ENCODE measurements at places on chromosomes 6 and 20.

GRCh38 chr6:37657112-37657886 lies 40.4 kb downstream of the MDGA1 start:
- DNase-seq = peak; percentile 54

- no peak for DNase-seq
These were observed 6.0 kb downstream of the C2 start for GRCh38 chr6:31933537-31933936.

DNA sequence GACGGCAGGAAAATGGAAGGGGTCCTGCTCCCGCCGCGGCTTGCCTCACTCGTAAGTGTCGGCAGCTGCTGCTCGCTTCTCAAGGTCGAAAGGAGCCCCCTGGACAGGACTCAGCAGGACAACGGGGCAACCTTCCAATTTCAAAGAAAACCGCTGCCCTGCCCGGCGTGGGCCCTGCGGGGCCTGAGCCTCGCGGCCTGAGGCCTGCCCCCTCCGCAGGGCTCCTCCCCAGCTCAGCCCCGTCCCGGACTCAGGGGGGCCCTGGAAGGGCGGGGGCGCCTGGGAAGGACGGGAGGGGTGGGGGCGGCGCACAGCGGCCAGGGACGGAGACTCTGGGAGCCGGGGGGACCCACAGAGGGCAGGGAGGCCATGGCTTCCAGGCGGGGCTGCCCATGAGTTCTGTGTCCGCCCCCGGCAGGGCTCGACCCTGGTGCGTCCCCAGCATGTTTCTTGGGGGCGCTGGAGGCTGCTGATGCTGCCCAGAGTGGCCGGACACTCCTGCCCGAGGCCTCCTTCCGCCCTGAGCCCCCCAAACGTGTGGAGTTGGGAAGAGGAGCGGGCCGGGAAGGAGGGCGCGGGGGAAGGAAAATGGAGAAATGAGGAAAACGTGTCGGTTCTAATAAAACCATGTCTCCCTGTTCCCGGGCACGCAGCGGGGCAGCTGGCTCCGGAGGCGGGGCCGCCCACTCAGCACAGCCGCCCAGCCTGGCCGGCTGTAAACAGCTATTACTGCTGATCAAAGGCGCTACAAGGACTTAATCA lies 114.6 kb downstream of the DLL1 start:
- DNase-seq = no peak

- DNase-seq = no peak
These were observed 78.4 kb downstream of the ZFAND3 start for GRCh38 chr6:37897818-37898515.

- DNase-seq = peak; percentile 41
These were observed 122.8 kb upstream of the B3GAT2 start for GRCh38 chr6:71079677-71080076.

DNA sequence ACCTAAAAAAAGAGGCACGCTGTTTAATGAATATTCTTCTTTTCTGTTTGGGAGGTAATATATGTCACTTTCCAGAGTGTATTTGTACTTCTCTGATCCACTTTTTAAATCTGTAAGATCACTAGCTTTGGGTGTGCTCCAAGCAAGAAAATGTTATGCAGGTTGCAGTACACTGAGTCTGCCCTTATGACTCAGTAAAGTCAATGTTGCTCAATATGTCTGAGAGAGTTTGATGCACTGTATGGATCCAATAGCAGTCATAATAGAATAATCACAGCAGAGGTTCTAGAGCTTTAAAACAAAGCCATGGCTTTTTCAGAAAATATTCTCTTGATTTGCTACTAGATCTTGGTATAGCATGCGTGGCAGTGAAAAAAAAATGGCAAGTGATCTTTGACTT lies 525.3 kb upstream of the HTR1E start:
- DNase-seq = no peak

GRCh38 chr6:40961831-40962230 lies 77.2 kb downstream of the UNC5CL start:
- no peak for DNase-seq

DNA sequence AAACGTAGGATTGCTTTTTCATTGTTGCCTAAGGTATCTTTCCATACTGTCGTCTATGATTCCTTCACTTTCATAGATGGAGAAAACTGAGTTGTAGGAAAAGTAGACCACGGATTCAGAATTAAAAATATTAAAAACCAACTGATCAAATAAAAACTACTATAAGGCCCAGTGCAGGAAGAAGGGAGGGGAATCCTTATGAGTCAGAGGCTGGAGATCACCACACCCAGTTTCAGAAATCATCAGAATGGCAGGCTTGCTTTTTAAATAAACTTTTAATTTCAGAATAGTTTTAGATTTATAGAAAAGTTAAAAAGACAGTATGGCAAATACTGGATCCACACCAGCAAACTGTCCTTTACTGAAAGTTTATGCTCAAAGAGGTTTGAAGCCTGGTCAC lies 32.0 kb upstream of the POPDC3 start:
- DNase-seq = no peak

DNA sequence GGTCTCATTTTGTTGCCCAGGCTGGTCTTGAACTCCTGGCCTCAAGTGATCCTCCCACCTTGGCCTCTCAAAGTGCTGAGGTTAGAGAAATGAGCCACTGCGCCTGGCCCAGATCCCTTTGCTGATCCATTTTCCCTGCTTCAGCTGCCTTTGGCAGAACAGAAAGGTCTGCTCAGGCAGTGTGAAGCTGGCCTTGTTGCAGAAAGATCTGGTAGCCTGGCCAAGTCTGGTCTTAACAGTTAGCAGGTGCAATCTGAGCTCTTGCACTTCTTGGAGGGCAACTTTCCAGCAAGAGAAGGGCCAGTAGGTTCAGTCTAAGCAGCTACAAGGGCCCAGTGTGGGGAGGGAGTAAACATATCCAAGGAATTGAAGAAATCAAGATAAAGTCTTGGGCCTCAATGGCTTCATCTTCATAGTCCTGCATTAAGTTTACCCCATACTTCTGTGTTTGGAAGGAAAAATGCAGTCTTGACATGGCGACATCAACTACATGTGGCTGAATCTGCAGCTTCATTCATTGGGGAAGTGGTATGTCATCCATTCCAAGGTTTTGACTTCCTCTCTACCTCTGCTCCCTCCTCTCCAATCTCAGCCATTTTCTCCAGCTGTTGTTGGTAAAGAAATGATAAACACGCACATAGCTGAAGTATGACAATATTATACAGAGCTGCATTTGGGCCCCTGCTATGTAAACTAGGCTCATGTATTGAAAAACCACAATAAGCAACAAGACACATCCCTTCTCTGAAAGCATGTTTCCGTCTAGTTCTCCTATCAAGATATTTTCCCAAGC lies 39.0 kb upstream of the NEDD9 start:
- DNase-seq = no peak

DNA sequence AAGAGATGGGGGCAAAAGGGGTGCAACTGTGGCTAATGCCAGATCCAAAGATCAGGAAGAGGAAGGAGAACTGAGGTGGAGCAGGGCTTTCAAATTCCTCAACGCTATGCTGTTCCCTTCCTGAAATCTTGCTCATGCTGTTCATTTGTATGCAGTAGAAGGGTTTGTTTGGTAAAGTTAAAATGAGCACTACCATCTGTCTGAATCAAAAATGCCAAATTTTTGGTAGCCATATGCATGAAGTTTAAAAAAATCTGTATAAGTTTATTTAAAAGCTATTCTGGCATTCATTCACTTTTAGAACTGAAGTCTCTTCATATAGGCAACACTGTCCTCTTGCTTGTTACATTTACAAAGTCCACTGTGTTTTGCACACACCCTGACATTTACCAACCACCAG lies 82.2 kb downstream of the FAM229B start:
- DNase-seq = no peak

DNA sequence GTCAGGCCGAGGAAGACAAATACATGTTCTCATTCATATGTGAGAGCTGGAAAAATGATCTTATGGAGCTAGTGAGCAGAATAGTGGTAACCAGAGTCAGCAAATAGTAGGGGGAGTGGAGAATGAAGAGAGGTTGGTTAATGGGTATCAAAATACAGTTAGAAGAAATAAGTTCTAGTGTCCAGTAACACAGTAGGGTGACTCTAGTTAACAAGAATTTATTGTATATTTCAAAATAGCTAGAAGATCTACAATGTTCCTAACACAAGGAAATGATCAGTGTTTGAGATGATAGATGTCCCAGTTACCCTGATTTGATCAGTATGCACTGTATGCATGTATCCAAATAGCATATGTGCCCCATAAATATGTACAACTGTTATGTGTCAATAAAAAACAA lies 128.4 kb downstream of the BCKDHB start:
- DNase-seq = no peak

- no peak for DNase-seq
These were observed 224.2 kb downstream of the ARHGAP18 start for GRCh38 chr6:129485746-129486145.

DNA sequence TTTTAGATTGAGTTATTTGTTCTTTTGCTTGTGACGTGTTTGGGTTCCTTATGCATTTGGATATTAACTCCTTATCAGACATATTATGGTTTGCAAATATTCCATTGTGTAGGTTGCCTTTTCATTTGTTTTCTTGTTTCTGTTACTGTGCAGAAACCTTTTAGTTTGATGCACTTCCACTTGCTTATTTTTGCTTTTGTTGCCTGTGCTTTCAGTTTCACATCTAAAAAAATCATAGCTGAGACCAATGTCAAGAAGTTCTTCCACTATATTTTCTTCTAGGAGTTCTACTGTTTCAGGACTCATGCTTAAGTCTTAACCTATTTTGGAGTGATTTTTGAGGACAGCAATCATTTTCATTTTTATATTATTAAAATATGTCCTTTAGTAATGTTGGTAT lies 113.5 kb downstream of the EPM2A start:
- no peak for DNase-seq

DNA sequence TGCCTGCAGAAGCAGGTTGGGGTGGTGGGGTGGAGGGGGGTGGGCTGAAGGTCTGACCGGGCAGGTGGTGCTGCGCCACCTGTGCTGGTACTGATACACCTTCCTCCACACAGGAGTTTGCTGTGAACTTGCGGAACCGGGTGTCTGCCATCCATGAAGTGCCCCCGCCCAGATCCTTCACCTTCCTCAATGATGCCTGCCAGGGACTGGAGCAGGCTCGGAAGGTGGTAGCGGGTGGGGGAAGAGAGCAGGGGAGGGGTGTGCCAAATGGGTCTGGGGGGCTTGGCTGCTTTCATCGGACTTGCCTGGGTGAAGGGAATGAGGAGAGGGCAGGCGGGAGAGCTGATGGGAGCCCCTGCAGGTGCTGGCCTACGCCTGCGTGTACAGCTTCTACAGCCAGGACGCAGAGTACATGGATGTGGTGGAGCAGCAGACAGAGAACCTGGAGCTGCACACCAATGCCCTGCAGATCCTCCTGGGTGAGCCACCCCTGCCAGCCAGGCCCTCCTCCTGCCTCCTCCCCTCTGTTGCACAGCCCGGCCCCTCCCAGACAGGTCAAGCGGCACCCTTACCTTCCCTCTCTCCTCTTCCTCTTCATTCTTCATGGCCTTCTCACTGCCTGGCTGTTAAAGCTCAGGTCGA lies 6.7 kb downstream of the DNPH1 start:
- DNase-seq = no peak

- DNase-seq = no peak
These were observed 27.5 kb downstream of the ORC3 start for GRCh38 chr6:87617405-87617804.

DNA sequence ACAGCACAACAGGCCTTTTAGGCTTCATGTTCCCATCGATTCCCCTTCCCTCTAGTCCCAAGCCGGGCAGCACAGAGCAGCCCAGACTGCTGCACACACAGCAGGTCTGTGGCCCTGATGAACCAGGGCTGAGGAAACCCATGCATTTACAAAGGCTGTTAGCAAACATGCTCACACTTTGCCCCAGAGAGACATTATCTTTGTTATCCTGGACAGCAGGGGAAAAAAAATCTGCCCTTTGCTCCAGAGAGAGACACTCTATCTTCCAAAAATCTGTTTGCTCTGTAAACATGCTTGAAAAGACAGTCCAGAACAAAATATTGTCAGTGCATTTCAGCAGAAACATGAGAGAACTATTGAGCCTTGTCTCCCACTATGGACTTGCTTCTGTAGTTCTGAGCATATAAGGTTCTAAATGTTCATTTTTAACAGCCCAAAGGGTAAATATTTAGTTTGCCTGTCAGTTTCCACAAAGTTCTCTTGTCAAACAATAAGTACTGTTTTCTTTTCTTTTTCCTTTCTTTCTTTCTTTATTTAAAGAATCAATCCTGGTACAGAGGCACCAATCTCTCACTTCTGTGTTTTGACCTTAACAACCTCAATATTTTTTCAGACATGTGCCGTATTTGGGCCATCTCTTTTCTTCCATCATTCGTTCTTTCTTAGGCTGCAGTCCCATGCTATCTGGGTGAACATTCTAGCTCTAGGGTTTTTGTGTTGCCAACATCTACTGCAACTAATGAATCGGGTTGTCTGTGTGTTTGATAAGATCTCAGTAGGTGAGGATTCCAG lies 468.0 kb downstream of the EPM2A start:
- DNase-seq = no peak

DNA sequence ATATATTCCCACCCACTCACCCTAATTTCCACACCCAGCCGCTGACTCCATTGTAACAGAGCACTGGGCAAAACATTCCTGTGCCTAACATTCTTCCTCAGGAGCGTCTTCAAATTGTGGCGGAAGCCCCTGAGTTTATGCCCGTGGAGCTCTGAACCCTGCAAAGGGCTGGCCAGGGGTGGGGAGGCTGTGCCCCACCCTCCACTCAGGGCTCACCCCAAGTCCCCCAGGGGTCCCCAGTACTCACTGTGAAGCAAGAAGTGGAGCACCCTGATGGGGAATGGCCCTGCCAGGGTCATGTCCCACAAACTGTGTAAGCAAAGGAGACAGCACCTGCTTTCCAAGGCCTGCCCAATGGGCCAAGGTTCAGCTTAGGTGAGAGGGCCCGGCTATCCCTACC lies 303.2 kb downstream of the PREX1 start:
- DNase-seq = no peak

DNA sequence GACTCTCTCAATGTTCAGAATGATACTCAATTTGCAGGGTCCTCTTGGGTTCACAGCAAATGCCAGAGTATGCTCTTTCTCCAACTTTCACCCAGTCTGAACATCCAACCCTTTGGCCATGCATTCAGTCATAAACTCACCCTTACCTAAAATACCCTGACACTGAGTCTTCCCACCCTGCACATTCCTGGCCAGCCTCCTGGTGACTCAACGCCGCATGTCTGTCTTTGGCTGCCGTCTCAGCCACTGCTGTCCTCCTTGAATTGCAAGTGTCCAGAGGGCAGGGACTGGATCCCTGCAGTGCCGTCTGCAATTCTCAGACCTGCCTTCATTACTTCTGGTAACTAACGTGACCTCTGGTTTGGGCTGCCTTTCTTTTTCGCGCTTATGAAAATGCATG lies 593.4 kb downstream of the QKI start:
- DNase-seq = no peak

DNA sequence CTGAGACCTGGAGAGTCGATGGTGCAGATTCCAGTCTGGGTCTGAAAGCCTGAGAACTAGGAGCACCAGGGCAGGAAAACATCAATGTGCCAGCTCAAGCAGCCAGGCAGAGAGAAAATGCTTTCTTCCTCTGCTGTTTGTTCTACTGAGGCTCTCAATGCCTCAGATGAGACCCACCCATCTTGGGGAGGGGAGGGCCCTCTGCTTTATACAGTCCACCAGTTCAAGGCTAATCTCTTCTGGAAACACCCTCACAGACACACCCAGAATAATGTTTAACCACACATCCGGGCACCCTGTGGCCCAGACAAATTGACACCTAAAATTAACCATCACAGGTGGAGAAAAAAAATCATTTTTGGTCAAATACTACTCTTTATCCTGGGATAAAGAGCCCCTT lies 89.3 kb upstream of the SLC22A23 start:
- no peak for DNase-seq

GRCh38 chr6:149983145-149983544 lies 19.4 kb downstream of the ULBP1 start:
- no peak for DNase-seq
